ENCODE measurements at places on chromosomes 5 and 9.

GRCh38 chr5:157204765-157205164 is 24.1 kb downstream of the ITK start:
- no peak for DNase-seq

DNA sequence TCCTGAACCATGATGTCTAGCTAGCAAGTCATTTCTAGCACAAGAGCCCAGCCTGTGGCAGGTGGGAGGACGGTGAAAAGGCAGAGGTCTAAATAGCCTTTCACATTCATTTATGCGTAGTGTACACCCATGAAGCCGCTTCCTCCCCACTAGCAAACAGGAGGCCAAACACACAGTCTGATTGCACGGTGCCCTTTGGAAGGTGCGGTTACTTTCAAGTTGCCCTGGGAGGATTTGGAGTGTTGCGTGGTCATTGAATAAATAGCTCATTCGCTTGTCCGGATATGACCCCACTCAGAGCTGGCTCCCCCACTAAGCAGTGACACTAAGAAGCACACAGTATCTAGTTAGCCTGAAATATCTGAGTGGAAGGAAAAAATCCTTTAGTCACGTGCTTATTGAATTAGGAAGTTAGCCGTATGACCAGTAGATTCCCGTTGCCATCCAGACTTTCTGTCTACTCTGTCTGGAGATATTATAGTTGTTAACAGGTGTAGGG is 664 bp upstream of the ARSB start:
- no peak for DNase-seq

DNA sequence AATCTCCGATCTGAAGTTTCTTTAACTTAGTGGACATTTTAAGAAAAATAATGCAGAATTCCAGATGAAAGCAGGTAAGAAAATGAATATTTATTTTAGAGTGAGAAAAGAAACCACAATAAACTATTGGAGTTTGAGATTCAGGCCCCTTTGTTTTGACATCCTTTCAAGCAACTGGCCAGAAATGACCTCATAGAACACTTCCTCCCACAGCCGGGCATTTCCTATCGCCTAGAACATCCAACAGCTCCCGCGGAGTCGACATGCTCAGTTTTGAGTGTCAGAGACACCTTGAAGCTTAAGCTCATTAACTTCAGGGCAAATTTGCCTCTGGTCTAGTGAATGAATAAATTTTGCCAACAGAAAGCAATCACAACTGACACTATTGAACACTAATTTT is 369.2 kb downstream of the TLE4 start:
- DNase-seq = no peak

DNA sequence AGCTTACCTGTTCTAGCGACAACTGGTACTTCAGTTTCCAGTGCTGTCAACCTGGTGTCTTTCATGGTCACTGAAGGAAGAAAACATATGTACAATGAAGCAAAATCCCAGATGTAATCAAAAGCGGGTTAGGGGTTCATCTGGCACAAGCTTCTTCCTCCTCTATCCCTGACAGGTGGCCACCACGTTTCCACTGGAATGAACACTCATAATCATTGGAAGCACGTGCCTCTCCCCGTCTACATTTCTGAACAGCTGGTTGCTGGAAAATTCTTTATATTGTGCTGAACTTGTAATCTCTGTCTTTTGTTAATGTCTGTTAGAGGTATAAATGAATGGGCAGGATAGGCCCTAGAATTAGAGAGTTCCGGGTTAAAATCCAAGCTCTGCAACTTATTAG is 9.4 kb downstream of the TSC1 start:
- no peak for DNase-seq

- no peak for DNase-seq
Observed at GRCh38 chr5:176803943-176804498, 6.3 kb upstream of the UNC5A start.

DNA sequence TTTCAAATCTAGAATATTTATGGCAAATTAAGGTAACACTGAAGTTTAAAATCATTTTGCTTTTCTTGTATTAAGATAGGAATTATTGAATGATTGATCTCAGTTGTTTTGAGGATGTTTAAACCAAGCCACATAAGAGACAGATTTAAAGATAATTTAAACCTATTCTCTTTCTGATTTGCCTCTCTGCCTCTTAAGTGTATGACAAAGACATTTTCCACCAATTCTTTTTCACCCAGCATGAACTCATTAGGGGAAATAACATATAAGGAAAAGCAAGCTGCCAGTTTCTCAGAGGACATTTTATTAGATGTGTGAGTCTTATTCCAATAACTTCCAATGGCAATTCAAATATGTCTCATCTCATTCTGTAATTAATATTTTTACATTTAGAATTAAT is 568.3 kb upstream of the MEF2C start:
- no peak for DNase-seq

DNA sequence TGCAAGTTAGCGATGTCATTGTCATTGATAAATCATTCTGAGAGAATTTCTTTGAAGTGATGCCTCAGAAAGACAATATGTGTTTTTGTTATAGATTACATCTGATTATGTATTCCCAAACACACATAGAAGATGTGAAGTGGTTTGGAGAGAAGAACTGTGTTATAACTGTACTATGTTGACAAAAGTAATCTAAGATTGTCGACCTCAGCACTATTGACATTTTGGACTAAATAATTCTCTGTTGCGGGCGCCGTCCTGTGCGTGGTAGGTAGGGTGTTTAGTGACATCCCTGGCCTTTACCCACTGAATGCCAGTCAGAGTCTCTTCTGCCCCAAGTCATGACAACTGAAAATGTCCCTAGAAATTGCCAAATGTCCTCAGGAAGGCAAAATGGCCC is 77.8 kb downstream of the CFAP90 start:
- no peak for DNase-seq

GRCh38 chr9:35287987-35288632 is 126.3 kb downstream of the UNC13B start:
- DNase-seq = no peak

DNA sequence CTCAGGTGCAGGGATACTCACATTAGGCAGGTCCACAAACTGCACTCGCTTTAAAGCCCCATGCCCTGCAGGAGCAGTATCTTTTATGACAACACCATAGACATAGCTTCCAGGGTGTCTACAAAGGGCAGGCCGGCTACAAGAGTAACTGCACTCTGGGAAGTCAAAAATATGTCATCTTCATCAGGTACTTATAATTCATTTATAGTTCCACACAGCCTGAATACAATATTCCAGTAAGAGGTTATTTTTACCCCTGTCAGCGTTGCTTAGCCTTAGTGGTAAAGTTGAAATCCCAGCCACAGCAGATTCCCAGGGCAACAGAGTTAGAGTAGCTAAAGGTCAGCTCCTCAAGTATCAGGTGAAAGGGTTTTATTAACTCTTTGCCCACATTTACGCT is 82.3 kb upstream of the ITGA2 start:
- DNase-seq = no peak

DNA sequence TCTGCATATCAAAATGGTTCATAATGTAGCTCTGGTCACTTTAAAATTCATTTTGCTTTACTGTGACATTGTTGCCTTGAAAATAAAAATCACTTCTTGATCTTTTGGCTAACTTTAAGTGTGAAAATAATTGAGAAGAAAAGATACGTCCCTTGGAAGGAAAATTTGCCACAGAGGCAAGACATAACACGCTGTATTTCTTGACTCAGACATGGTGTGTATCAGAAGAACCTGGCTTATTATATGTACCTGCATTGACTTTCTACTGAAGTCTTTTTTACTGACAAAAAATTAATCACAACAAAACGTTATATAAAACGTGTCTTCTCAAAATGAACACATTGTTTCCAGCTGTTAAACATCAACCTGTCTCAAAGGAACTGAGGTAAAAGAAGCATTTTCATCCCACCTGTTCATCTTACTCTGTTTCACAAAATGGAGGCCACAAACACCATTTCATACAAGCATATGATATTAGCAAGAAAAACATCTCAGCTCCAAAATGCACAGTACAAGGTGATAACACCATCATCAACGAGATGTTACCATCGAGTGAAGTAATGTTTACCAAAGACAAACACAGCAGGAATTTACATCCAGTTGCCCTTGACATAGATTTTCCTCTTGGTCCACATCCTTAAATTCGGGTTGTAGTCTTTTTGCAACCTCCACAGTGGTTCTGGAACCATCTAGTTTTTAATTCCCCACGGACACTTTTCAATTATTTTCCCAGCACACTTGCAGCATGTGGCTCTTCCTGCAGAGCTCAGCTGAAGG is 179.9 kb downstream of the GLIS3 start:
- DNase-seq = no peak

DNA sequence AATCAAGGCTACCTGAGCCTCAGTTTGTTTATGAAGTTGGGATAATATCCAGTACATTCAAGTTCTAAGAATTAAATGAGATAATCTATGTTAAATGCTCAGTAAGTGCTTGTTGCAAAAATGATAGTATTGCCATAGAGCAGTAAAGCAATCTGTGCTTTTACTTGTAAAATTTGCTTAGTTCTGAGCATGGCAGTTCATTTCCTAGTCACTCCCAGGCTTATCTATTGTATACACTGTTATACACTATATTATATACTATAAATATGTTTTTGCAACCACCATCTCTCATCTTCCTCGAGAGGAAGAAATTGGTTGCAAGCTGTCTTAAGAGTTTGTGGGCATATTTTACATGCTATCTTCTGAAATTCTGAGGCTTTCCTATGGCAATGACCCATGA is 63.4 kb downstream of the MTREX start:
- DNase-seq = no peak

DNA sequence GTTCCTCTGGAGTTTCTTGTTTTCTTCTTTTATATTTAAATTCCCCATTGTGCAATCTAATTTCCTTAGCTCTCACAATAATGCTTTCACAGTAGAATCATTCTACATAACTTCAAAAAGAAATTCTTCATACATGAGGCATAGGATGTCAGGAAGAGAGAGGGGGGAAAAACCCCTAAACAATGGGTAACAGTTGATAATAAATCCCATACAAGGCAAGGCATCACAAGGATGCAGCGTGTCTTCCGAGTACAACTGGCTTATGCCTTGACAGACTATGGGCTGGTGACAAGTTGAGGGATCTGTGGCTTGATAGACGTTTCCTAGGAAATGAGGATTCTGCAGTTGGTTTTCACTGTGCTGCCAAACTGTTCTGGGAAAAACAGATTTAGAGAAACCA is 247.4 kb downstream of the ARL15 start:
- DNase-seq = no peak

DNA sequence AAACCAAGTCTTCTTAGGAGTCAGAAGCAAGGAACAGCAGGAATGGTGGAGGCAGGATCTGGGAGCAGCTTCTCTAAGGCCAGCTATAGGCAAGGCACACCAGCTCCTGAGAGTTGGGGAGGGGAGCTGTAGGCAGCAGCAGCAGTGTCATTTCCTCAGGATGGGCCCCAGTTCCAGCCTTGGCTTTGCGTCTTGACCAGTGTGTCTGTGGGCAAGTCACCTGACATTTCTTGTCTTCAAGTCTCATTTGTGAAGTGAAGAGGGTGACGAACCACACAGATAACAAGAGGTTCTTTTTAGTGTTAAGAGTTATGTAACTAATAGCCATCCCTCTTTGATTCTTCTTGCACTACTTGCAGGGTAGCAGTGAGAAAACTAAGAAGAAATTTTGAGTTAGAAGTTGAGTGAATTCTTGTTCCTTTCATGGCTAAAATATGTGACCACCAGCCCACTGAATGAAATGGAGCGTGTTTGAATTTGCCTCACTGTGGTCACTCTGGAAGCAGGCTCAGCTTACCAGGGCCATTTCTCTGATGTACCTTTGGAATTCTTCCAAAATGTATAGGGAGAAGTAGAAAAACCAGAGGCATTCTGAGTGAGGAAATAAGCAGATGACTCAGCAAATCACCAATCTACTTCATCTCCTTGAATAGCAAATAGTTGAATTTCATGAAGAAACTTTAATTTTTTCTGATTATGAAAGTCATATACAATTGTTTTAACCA is 42.4 kb downstream of the RHOBTB3 start:
- no peak for DNase-seq

DNA sequence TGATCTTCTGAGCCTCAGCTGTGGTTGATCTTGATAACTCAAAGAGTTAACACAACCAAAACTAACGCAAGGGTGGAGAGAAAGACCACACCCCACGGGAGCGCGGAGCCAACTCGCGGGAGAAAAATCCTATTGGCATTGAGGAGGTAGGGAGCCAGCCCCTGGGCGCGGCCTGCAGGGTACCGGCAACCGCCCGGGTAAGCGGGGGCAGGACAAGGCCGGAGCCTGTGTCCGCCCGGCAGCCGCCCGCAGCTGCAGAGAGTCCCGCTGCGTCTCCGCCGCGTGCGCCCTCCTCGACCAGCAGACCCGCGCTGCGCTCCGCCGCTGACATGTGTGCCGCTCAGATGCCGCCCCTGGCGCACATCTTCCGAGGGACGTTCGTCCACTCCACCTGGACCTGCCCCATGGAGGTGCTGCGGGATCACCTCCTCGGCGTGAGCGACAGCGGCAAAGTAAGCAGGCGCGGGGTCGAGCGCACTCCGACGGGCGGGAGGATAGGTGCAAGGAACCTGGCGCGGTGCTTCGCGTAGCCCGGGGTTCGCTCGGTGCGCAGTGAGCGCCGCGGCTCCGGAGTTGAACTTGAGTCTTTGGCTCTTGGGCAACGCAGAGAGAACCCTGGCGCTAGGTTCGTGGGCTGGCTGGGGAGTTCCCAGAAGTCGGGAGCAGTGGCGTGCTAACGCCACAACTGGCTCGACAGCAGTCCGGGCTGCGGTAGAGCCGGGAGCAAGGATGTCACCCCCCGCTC is at the start of gene GDA:
GDA (plus strand) TSS at position 210 of the 745 bp plus-strand sequence; CDS start at position 330, 120 bp downstream.
- no peak for DNase-seq

DNA sequence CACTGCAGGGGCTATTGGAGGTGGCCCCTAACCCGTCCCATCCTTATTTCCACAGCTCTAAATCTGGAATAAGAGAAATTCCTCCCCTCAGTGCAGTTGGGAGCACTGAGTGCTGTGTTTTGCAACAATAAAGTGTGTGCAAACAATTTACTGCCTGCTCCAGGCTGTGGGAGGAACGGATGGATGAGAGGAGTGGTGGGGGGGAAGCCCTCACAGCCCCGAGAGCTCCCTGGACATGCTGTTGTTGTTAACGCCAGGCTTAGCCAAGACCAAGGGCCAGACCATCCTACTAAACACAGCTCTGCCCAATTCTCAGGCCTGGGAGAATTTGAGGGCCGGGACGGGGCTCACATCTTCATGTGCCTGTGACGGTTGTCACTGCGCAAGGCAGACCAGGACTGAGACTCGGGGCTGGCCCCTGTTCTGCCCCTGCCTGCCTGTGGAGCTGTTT is 200.2 kb downstream of the DAB2IP start:
- no peak for DNase-seq

GRCh38 chr9:124765439-124765835 is 5.7 kb downstream of the NR6A1 start:
- DNase-seq = no peak

DNA sequence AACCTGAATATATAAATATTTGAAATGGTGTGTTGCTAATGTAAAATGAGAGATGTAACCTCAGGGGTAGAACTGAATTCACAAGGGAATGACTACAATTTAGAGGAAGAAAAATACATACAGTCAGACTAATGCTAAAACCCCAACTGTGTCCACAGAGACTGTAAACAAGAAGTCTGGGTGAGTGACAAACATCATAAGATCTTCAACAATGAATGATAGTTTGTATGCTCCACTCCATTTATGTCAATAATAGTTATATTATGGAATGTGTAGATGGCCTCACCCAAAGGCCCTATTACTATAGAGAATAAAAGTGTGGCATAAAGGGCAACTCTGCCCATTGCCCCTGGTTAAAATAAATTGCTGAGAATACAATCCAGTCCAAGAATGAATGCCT is 102.9 kb downstream of the CETN3 start:
- no peak for DNase-seq
